ENCODE measurements at places on chromosomes 7 and 10.
A peak's percentile ranks its signal among the peaks of the same experiment; 100 is the strongest.

DNA sequence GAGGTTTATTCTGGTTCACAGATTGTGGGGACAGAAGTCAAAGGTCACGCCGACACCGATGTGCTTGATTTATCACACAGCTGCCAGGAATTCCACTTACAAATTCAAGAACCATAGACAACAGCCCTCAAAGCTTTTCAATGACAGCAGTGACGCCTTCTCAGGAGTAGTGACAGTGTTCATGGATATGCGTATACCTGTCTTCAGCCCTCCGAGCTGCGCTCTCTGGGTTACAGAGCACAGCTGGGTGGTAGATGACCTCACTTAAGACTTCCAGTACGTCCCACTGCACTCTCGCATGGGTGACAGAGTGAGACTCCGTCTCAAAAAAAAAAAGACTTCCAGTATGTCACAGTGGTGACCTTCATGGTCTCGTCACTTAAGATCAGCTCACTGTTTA, 108.5 kb downstream of the TCERG1L start:
- no peak for DNase-seq

DNA sequence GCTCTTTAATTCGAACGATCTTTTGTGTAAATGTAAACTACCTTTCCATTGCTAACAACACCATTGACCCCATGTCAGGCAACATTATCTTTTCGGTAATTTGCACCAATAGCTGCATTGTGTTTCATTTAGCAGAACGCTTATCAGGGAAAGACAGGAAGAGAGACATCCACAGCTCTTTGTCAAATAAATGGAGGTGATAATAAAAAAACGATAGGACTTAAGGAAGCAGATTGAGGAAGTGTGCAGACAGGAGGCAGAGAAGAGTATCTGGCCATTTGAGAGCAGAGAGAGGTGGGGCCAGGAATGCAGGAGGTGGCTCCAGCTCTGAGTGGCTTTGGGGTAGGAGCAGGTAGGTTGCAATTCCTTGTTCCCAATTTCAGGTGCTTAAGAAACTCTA, 37.5 kb upstream of the ADARB2 start:
- DNase-seq, result no peak

DNA sequence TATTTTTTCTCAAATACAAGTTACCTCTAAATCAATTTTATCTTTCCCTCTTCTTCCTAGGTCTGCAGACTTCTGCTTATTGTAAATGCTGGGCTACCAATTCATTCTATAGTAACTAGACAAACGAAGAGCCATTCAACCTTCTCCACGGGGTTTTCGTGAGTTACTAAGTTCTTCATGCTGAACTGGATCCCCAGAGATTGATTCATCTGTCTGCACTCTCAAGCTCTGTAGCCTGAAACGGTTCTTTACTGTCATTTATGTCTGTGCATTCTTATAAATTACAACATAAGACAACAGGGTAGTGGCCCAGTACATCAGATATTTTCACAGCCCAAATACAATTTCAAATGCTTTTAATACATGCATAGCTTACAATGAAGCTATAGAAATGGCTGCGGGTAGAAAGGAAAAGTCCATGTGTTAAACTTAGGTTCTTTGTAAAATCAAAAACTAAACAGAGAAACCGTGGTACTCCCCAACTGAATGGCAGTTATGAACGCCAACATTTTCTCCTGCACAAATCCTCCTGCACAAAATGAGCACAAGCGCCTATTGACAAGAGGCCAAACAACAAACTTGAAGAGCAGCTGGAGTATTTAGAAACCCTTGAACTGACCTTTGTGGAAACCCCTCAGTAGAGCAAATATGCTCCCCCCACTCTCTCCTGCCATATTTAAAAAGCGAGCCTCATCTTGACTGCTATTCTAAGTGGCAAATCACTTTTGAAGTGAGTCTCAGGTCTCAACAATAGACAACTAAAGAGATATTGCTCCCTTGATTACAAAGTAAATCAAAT, 20.7 kb downstream of the LAMB1 start:
- DNase-seq, result no peak

DNA sequence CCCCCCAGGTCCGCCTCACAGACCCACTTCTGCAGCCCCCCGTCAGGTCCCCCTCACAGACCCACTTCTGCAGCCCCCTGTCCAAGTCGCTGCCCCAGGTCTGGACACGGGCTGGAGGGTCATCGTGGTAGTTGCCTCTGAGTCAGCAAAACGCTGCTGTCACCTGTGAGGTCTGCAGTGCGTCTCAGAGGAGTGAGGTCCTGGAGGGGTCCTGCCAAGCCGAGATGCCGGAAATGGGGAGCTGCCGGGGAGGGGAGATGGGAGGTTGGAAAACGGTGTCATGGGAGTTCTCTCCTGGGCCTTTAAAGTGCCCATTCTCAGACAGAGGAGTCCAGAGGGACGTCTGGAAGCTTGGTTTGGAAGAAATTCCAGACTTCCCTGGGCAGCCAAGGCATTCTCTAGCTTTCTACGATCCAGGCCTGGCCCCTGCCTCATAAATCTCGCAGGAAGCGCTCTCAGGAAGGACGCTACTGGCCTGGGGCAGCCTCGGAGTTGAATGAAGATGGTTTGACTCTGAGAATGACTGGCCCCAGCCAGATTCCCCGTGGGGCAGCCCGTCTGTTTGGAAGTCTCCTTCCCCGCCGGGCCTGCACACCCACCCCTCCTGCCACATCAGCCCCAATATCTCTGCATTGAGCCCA, 38.7 kb downstream of the CALML3 start:
- no peak for DNase-seq

DNA sequence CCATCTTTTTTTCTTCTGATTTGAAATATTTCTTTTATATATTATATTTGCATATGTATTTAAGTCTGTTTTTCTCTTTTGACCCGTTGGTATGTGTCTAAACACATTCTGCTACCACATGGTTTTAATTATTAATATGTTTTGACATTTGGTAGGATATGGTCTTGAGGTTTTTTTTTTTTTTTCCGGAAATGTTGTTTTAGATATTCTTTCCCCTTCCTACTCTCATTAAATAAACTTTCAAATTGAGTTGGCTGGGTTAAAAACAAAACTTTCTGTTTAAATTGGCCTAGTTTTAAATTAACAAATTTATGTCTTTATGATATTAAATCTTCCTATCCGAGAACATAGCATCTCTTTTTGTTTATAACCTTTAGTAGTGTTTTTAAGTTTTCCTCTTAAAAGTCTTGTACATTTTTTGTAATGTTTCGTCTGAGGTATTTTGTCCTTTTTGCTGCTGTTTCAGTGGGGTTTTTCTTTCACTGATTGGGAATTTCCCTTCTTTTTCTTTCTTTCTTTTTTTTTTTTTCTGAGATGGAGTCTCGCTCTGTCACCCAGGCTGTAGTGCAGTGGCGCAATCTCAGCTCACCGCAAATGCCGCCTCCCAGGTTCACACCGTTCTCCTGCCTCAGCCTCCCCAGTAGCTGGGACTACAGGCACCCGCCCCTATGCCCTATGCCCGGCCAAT, 25.4 kb downstream of the STAM start:
- peak; percentile 56 for DNase-seq

DNA sequence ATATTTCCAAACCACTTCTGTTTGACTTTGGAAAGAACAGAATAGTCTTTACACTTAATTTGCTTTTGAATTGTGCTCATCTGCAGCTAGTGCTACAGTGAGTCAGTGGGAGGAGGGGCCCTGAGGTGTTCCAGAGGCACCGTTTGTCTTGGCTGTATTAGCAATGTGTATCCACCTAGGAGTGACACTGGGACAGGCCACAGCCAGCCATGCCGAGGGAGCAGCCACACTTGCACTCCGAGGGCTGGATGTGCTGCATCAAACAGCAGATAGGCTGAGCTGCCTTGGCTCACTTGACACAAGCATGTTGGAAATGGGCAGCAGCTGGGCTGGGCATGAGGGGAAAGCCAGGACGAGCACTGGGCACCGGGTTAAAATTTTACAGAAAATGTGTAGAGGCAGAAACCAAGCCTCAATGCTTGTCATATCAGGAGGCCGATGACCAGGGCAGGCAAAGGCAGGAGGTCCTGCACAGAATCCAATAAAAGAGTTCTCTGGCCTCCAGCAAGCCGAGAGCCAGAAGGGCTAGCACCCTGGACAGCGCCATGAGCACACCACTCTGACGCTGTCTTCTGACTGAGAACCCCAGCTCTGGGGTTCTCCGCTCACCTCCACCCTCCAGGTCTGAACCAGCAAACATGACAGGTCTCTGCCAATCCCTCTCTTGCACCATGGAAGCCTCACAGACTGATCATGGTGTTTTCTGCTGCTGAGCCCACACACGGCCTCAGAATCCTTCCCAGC, 163.3 kb downstream of the GRID1 start:
- peak; percentile 23 for DNase-seq

DNA sequence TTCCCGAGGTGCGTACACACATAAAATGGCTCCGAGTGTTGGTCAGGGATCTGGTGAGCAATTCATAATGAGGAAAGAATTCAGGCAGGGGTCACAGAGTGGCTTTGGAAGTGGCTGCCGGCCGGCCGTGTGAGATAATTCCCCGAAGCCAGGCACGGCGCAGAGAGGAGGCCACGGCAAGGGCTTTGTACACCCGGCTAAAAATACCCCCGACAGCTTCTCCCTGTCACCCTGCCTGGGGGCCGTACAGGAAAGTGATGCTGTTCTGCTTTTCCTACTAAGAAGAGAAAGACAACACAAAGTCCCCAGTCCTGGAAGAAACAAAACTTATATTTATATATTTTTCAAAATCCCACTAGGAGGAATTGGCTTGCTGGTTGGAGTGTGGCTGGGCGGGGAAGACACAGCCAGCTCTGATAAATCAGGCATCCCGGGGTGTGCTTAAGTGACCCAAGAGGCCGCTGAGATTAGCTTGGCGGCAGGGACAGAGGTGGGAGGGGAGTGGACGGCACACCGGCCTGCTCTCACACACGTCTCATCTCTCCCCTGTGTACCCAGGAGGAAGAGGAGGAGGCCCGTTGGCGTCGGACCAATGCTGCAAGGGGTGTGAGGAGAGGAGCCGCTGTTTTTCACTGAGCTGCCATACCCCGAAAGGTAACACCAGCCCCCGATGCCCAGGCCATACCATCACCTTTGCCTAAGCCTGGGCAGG, 70.5 kb downstream of the ZMIZ1 start:
- no peak for DNase-seq

DNA sequence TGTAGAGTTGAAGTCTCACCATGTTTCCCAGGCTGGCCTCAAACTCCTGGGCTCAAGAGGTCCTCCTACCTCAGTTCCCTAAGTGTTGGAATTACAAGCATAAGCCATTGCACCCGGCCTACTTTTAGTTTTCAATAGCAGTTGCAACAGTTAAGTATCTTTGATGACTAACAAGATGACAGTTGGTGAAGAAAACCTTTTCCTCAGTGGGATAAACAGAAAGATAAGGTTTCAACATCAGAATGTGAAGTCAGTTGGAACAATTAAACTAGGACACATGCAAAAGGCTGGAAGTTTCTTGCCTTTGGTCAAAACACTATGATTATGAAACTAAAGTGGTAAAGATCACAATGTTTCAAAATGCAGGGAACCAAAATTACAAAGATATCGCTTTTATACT, 169.2 kb downstream of the ZNF438 start:
- DNase-seq, result no peak

DNA sequence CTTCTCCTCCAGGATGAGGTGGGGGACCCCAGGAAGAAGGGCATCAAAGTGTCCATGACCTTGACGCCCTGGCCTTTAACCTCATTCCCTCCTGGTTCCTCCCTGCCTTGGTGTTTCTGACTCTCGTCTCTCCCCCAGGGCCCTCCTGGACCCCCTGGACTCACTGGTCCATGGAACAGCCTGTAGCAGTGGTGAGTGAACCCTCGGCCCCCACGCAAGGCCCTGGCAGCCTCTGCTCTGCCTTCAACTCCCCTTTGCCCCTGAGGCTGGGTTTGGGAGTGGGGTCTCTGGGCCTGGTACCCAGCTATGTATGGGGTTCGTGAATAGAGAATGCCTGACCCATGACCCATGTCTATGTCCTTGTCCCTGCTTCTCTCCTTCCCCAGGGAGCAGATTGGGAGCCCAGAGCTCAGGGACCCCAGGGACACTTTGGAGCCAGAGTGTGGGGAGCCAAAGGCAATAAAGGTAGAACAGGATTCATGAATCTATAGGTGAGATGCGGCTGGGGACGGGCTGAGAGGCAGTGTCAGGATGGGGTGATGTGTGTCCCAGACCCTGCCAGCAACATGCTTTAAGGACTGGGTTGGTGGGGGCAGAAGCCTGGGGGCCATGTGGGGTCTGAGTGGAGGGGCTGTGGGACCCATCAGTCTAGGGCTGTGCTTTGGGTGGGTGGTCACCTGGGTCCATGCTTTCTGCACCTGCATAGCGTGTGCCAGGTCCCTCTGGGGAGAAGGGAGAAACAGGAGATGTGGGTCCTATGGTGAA, 18.4 kb upstream of the VOPP1 start:
- DNase-seq, result no peak

- DNase-seq, result no peak
Measured at GRCh38 chr10:58661336-58661735, 148.7 kb downstream of the BICC1 start.

- DNase-seq, result no peak
Measured at GRCh38 chr7:98368716-98369115, 32.2 kb downstream of the BAIAP2L1 start.

DNA sequence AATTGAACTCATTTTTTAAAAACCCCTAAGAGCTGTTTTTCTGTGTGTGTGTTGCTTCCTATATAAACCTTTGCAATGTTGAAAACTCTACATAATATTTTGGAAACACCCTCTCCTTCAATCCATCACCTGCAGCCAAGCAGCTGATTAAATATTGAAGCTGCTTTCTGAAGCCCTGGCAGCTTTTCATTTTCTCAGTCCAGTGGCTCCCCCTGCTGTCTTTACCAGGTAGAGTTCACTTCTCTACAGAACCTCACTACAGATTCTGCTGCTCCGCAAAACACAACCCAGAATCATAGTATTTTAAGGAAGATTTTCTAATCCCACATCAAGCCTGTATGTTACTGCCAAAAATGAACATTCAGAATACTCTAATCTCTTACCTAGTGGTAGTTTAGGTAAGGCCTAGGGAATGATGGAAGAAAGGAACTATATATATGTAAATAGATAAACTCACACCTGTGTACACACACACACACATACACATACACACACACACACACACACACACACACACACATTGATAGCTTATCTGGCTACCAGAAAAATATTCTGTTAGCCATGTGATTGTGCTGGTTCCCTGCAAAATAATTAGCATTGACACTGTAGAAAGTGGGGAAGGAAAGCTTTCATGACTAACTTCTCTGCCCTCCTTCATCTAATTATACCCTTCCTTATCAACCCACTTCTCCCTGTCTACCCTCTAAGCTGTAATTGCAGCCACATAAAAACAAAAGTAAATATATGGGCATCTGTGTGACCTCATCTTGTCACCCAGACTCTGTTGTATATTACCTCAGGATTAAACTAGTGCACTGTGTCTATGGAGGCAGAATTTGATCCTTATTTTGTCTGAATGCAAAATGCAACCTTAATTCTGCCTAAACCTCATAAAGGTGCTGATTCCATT, 229.5 kb upstream of the FZD1 start:
- DNase-seq, result peak; percentile 22

DNA sequence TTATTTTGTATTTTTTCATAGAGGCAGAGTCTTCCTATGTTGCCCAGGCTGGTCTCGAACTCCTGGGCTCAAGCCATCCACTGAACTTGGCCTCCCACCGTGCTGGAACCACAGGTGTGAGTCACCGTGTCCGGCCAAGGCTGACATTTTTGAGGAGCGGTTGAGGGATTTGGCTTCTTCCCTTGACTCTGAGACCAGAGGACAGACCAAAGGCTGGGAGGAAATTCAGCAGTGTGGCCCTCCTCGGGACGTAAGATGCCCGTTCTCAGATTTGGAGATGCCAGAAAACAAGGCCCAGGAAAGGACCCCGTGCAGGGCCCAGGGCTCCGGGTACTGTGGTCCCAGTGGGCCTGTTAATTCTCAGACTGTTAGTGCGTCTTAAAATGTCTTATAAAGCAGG, 146.2 kb downstream of the WDR37 start:
- no peak for DNase-seq

Measured in stimulated activated CD4-positive, alpha-beta T cell treated with anti-CD3 and anti-CD28 coated beads, Interleukin-2, amount 100 ng/mL, for 24 hours (primary cell).